ENCODE measurements at places on chromosomes 7 and 10. TPM values are rescaled to one million over a fixed set of nuclear protein-coding genes. Genes with fewer than 3 reads are reported as not detected.

Gene LBX1
- not detected for total RNA-seq

Gene GARS1
- 167 TPM for total RNA-seq

Gene DYNC1I1
- total RNA-seq, result not detected

Gene SLC26A5
- not detected for total RNA-seq

Gene CH25H
- not detected for total RNA-seq

Gene UPK3BL2
- 52.4 TPM for total RNA-seq

Gene GPNMB
- not detected for total RNA-seq

Gene CALML5
- not detected for total RNA-seq

Gene C7orf33
- total RNA-seq, result not detected

Gene CRHR2
- not detected for total RNA-seq

Gene PNPLA8
- 14.2 TPM for total RNA-seq

Gene EPHB6
- total RNA-seq, result 28.6 TPM

Gene NFE2L3
- total RNA-seq, result 15.3 TPM

Gene SAP25
- total RNA-seq, result 34.6 TPM

Gene FBXO24
- total RNA-seq, result 1.3 TPM

Gene KIAA1217
- 0.32 TPM for total RNA-seq

Gene HOXA2
- not detected for total RNA-seq

Gene CPEB3
- total RNA-seq, result 2.2 TPM

Gene CCDC3
- 0.12 TPM for total RNA-seq

Gene CCL24
- not detected for total RNA-seq

Gene CPA2
- total RNA-seq, result not detected

Gene MGMT
- total RNA-seq, result 17.6 TPM

Gene FAM25C
- not detected for total RNA-seq

Gene IFIT5
- 39.6 TPM for total RNA-seq

Gene AGFG2
- 43.0 TPM for total RNA-seq

Gene C10orf53
- not detected for total RNA-seq

Gene MDFIC
- total RNA-seq, result 75.4 TPM

Gene ERV3-1
- 10.3 TPM for total RNA-seq

Gene SUN3
- total RNA-seq, result not detected

Gene GNG11
- total RNA-seq, result not detected

Gene SPDYE3
- not detected for total RNA-seq

Gene IFIT3
- 51.1 TPM for total RNA-seq

Gene CAV2
- total RNA-seq, result not detected

Gene PDZD8
- total RNA-seq, result 13.4 TPM

Gene SFTPA1
- total RNA-seq, result not detected

Gene METTL2B
- 27.3 TPM for total RNA-seq

Gene ASAH2
- total RNA-seq, result 2.4 TPM

Gene SLC26A3
- not detected for total RNA-seq

Gene NODAL
- not detected for total RNA-seq

Gene UNCX
- not detected for total RNA-seq

Gene DENND2A
- not detected for total RNA-seq

Gene CCSER2
- total RNA-seq, result 86.4 TPM

Gene OPALIN
- not detected for total RNA-seq

Gene FAM237B
- not detected for total RNA-seq

Gene IFIT1B
- not detected for total RNA-seq

Gene FAM20C
- 0.47 TPM for total RNA-seq

Gene MMD2
- total RNA-seq, result not detected

Gene SCART1
- total RNA-seq, result 4.5 TPM

Gene EPDR1
- 0.54 TPM for total RNA-seq

Gene CCZ1
- 106 TPM for total RNA-seq

Gene TMEM196
- total RNA-seq, result not detected

Gene LRGUK
- 0.25 TPM for total RNA-seq

Gene TLX1
- total RNA-seq, result not detected
